Activated CD4-positive, alpha-beta T cell treated with anti-CD3 and anti-CD28 coated beads, Interleukin-10, Interleukin-2, amounts not matched to agents 100 ng/mL and 50 ng/mL, durations not matched to agents 16 hours and 8 hours (primary cell): ENCODE measurements at places on chromosomes 1 and 21.

DNA sequence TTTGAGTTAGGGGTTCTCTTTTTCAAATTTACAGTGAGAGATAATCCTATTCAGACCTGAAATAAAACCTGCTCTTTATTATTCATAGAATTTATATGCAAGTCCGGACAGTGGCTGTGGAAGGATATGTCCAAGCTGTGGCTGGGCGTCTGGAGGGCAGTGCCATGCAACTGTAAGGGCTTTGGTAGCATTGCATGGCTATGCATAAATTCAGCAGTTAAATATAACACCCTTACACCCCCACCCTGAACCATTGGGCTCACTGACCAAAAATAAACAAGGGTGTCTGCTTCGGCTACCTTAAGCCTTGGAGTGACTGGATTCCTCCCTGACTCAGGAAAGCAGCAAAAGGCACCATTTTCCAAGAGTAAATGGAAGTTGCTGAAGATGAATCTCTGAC lies 5.4 kb downstream of the CHTOP start:
- no peak for DNase-seq

DNA sequence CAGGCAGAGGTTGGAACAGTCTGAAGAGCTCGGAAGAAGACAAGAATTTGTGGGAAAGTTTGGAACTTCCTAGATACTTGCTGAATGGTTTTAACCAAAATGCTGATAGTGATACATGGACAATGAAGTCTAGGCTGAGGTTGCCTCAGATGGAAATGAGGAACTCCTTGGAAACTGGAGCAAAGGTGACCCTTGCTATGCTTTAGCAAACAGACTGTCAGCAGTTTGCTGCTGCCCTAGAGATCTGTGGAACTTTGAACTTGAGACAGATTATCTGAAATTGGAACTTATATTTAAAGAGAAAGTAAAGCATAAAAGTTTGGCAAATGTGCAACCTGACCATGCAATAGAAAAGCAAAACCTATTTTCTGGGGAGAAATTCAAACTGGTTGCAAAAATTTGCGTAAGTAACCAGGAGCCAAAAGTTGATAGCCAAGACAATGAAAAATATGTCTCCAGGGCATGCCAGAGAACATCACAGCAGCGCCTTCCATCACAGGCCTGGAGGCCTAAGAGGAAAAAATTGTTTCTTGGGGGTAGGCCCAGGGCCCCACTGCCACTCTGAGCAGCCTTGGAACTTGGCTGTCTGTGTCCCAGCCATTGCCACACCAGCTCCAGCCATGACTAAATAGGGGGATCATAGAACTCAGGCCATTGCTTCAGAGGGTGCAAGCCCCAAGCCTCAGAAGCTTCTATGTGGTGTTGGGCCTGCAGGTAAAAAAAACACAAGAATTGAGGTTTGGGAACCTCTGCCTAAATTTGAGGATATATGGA lies 675.3 kb downstream of the LTN1 start:
- DNase-seq: no peak

GRCh38 chr1:72006092-72006491 lies 276.2 kb downstream of the NEGR1 start:
- DNase-seq: no peak

- DNase-seq: no peak
These were observed 53.9 kb upstream of the ZC3H12A start for GRCh38 chr1:37420456-37420855.

GRCh38 chr1:44267438-44267837 lies 54.2 kb downstream of the DMAP1 start:
- DNase-seq: no peak
